ENCODE measurements at places on chromosomes 11 and 22.
A peak's percentile ranks its signal among the peaks of the same experiment; 100 is the strongest.

- no peak for DNase-seq
Observed at GRCh38 chr11:65786786-65787636, at the start of gene OVOL1. OVOL1 (plus strand) TSS chr11:65787063; CDS start chr11:65787374, 311 bp downstream.

- no peak for DNase-seq
Observed at GRCh38 chr11:63590024-63590788, 24.0 kb downstream of the PLAAT3 start.

DNA sequence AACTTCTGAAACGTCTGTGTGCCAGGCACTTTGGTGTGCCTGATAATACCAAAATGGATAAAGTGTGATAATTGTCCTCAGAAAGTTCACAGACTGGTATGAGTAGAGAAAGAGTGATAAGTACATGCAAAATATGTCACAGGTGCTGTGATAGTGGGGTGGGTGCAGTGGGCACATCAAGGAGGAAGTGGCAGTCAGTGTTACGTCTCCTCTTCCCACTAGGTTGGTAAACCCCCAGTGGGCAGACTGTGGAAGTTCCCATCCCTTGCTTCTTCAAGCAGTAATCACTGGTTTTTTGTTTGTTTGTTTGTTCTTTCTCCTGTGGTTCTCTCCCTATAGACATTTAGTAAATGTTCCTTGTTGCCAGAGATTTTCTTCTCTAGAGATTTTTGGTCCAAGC is 5.4 kb downstream of the RNF121 start:
- DNase-seq = no peak

DNA sequence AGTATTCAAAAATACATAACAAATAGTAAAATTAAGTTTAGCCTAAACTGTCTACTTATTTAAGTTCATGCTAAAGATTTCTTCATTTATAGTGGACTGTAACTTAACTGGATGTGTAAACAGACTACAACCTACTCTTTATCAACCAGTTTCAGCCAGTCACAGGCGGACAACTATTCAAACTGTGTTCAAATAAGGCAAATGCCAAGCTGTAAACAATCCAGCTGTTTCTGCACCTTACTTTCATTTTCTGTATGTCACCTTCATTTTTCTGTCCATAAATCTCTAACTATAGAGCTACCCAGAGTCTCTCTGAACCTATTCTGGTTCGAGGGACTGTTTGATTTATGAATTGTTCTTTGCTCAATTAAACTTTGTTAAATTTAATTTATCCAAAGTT is 992.8 kb downstream of the DLG2 start:
- DNase-seq = no peak

GRCh38 chr11:62560566-62561103 is 13.1 kb downstream of the EEF1G start:
- DNase-seq = peak; percentile 95

DNA sequence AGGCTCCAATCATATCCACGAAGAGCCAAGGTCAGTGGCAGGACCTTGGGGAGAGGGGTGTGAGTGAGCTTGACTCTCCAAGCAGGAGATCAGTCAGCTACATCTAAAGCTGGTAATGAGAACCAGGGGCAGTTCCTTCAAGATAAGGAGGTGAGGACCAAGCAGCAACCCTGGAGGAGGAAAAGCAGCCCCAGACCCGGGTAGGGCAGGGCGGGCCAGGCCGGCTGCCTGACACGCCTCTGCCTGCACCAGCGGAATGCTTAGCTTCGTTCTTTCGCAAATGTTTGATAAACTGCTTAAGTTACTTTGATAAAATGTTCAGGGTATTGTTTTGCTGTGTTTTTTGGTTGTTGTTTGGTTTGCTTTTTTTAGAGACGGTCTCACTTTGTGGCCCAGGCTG is 18.7 kb upstream of the FADD start:
- DNase-seq = no peak

GRCh38 chr11:121807051-121807450 is 309.0 kb downstream of the BLID start:
- no peak for DNase-seq

GRCh38 chr22:19238900-19239299 is 52.6 kb downstream of the CLTCL1 start:
- no peak for DNase-seq

GRCh38 chr11:67434395-67434881 is 3.0 kb downstream of the PTPRCAP start:
- DNase-seq = no peak

- DNase-seq = no peak
Observed at GRCh38 chr11:83663446-83663845, 377.3 kb upstream of the CCDC90B start.

DNA sequence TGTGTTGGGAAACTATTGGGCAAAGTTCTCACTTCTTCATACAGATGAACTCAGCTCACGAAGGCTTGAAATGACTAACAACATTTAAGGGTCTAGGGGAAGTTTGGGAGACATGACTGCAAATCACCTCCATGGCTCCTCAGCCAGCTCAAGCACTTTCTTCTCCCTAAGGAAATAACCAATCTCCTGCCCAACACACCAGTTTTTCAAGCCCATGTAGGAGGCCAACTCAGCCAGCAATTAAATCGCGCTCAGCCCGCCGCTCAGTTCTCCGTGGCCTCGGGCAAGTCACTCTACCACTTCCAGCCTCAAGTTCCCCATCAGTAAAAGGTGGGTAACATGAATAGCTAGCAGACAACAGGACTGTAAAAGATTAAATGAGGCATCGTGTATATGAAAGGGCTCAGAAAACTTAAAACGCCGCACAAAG is 796 bp downstream of the POLDIP3 start:
- DNase-seq = no peak

DNA sequence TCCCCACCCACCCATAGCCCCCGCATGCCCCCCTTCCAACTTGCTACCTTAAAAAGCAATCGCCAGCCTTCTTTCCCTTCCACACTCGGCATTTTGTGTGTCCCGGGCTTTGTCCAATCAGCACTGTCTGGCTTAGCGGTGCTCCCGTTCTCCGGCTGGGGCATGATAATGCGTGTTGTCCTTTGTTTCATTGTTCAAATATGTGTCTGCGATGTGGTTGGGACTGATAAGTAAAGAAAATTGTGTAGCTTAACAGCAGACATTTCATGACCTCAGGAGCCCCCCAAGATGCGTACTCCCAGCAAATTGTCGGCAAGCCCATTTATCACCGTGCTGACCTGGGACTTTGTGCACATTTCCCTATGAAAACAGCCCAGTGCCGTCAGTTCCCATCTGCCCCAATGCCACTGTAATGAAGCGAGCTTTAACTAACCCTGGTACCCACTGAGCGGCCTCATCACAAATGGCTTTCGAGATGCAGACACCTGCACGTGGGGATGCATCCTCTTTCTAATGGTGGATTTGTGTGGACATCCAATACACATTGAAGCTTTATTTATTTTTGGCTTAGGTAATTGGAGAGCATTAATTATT is 167.0 kb upstream of the E2F8 start:
- no peak for DNase-seq

DNA sequence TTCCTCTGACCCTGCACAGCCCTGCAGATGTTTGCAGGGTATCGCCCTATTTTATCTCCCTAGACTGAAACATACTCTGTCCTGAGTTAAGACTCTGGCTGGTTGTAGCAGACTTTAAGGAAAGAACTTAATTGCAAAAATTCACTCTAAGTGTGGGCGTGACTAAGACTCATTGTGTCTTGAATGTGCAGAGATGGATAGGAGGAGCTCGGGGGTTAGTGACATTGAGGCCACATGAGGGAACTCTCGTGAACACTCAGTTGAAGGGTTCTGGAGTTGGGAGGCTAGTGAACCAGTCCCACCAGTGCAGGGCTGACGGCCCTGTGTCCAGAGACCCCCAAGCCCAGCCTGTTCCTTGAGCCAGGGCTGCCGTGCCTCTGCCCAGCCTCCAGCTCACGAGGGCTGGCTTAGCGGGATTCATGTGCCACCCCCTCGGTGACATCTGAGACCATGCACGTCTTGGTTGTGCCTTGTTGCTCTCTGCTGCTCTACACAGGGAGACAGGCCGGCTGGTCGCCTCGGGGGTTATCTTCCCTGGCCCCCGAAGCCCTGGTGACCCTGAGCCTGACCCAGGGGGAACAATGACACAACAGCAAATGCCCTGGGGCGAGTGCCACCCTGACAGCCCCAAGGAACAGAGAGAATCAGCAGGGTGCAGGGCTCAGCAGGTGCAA is 11.4 kb upstream of the TBX1 start:
- no peak for DNase-seq

DNA sequence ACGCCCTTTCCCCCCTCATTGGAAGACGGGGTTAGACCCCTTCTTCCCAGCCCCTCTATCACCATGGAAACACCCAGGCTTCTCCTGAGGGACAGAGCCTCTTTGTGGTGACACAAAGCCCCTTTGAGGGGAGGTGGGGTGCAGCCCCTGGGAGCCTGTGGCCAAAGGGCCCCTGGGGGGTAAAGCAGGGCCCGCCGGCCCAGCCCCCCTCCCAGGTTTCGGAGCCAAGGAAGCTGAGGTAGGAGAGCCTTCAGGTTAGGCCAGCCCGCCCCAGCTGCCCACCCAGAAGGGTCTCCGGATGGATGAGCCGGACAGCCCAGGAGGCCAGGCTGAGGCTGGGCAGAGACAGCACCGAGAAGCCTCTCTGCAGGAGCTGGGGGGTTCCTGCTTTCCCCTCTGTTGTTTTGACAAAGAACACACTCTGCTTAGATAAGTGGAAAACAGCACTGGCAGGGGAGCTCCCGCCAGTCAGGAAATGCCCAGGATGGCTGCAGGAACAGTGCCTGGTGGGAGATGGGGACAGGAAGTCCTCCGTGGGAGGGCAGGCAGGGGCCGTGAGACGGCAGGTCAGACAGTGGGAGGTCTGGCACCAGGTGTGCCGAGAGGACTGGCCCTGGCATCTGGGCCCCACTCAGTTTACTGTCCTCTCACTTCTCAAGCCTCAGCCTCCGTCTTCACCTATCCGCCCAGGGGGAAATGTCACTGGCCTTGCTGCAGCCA is 18.2 kb downstream of the ARVCF start:
- no peak for DNase-seq

DNA sequence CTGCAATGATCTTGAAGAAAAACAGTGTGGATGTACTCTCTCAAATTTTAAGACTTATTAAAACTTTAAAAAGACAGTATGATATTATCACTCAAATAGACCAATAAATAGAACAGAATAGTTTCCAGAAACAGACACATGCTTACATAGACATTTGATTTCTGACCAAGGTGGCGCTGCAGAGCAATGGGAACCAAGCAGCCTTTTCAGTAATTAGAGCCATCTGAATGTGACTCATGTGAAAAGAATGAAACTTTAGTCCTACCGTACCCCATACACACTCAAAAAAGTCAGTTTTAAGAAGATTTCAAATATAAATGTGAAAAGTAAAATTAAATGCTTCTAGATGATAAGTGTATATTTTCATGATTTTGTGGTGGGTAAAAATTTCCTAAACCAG is 74.2 kb upstream of the MS4A8 start:
- no peak for DNase-seq

DNA sequence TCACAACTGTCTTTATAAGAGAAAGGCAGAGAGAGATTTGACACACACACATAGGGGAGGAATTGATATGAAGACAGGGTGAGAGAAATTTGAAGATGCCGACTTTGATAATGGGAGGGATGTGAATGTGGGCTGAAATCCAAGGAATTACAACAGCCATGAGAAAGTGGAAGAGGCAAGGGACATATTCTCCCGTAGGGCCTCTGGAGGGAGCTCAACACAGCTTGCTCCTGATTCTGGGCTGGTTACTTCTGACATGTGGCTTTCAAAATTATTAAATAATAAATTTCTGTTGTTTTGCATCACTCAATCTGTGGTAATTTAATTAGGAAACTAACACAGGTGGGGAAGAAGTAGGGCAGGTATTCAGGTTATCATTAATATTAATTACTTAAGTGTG is 282.9 kb downstream of the LUZP2 start:
- DNase-seq = no peak

DNA sequence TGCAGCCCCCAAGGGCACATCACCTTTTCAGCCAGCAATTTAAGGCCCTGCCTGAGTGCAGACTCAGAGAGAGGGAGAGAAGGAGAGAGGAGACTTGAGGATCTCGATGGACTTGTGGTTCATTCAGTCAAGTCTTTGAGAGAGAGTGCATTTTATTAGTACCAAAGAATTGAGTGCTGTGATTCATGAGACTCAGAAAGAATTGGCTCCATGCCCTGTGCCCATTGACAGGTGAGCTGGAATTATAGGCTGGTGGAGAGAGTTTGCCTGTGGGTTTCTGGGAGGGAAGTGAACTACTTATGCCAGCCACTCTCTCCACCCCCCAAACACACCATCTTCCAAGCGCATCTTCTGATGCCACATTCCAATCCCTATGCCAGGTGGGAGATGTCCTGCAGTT is 236.8 kb downstream of the MN1 start:
- DNase-seq = no peak

GRCh38 chr11:94134651-94135512 is 6.2 kb downstream of the PANX1 start:
- peak; percentile 83 for DNase-seq

DNA sequence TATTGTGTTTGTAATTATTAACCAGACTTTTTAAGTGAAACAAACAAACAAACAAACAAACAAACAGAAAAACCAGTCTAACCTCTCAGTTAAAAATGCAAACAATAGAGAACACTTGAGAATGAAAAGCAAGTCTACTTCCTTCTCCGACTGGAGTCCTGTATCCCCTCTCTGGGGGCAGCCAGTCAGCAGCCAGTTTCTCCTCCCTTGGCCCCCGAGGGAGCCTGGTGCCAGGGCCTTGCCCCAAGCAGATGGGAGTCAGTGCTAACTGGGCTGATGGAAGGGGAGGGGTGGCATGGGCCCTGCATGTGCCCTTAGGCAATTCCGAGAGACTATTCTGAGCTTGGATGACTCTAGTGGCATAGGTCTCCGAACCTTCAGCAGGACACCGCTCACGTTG is 137.2 kb downstream of the GRIK4 start:
- no peak for DNase-seq

DNA sequence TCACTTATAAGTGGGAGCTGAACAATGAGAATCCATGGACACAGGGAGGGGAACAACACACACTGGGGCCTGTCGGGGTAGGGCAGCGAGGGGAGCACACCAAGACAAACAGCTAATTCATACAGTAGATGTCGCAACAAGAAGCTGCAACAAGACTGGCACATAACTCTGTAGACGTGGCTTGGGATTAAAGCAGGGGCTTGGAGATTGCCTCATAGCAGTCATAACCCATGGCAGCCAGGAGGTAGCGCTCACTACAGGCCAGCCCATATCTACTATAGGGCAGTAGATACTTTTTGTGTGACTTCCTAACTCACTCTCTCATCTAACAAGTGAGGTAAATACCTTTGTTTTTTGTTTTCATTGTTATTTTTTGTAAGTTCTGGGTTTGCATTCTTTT is 1.7 kb upstream of the OR9G4 start:
- no peak for DNase-seq

GRCh38 chr22:39206491-39206890 is 38.3 kb downstream of the PDGFB start:
- DNase-seq = no peak

DNA sequence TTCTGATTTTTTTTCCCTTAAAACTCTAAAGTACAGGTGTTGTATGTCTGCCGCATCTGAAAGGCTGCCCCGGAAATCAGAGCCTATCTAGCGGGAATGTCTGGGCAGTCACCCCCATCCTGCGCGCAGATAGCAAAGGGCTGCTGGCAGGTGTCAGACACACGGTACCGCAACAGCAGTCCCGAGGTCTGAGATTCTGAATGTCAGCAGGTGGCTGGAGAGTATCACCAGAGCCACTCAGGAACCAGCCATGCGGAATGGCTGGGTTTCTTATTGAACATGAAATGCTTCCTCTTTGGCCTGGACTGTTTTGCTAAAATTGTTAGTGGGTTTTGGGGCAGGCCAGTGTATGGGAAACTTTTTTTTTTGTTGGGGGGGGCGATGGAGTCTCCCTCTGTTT is 53.3 kb downstream of the CERK start:
- DNase-seq = no peak

GRCh38 chr22:49046546-49047361 is 780.9 kb downstream of the BRD1 start:
- DNase-seq = peak; percentile 23

Measured in ACHN (cell line).